Astrocyte of the cerebellum (primary cell): ENCODE measurements at places on chromosomes 4 and X.

- peak; percentile 26 for DNase-seq
Observed at GRCh38 chrX:112654871-112655270, 24.9 kb downstream of the LHFPL1 start.

DNA sequence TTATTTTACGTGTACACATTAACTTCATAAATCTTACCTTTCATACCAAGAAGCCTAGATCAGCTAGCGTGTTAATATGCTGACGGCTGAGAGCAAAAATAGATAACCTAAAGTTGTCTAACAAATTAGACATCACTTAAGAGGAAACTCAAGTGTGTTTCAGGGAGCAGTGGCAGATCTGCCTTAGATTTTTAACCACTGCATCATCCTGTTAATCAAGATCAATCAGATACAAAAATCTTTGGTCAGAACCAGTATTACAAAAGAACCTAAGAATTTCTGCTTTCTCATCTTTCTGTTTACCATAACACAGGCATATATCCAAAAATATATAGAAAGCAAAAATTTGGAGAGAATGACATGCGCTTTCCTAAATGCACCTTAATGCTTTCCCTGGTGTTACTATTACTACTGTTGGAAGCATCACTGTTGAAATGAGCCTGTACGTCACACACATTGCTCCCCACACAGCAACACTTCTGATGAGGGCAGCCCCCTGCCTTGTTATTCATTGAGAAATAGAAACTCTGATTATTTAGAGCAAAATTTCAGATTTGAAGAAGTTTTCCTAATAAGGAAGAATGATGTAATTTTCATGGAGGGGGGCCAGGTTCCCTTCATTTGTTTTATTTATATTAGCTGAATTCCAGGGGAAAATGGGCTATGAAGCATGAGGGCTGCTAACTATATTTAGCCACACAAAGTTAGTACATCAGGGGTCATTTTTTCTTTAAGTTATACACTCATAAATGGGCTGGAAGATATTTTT lies 152.3 kb downstream of the CBR4 start:
- peak; percentile 91 for DNase-seq

GRCh38 chrX:41828826-41829225 lies 94.5 kb downstream of the CASK start:
- DNase-seq = no peak

DNA sequence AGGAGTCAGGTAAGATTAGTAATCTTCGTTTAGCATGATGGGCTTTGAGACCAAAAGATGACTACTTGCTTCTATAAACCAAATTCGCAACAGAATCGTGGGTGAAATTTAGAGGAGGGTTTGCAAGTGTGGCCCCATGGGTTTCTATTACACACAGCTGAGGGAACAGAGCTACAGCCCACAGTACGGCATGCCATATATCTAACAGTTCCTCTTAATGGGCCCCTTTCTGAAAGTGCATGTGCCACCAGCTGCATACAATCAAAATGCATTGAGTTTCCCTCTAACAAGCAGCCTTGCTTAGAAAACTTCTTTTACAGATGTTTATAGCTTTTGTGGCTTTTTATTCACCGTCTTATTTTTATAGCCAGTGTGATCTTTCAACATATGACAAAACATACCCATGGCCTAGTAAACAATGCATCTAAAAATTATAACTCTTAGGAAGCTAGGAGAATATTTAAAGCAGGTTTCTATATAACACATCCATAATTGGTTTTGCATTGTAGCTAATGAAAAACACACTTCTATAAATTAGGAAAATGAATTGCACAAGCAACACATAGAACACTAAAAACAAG lies 202.1 kb downstream of the PRDM5 start:
- DNase-seq = no peak

GRCh38 chr4:93828332-93828994 lies at the start of gene ATOH1:
Gene ATOH1 (plus strand): TSS chr4:93828753. CDS start chr4:93828927, 174 bp downstream.
- peak; percentile 1 for DNase-seq

DNA sequence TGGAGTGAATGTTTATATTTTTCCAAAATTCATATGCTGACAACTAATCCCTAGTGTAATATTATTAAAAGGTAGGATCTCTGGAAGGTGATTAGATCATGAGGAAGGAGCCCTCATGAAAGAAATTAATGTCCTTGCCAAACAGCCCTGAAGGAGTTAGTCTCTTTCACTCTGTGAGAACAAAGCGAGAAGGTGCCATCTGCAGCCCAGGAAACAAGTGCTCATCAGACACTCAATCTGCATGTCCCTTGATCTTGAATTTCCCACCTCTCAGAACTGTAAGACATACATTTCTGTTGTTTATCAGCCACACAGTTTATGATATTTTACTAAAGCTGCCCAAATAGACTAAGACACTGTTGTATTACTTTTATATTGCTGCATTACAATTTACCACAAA lies 1283.4 kb downstream of the PCDH7 start:
- no peak for DNase-seq

DNA sequence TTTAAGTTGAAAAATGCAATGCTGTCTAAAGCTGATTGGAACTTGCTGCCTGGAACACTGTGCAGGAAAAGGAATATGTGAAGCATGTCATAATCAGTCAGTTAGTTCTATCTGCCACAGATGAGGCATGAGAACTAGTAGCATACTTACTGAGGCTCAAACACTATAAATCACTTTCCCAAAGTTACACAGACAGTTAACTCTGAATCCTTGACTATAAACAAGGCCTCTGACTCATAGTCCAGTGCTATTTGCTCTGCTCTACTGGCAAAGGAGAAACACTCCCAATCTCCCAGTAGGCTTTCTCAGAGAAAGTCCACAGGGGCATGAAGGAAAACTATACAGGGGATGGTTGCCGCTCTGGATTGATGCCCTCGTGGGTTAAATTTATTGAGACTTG lies 2078.4 kb upstream of the TENM3 start:
- peak; percentile 12 for DNase-seq

GRCh38 chr4:124192544-124192943 lies 520.0 kb downstream of the ANKRD50 start:
- DNase-seq = no peak

DNA sequence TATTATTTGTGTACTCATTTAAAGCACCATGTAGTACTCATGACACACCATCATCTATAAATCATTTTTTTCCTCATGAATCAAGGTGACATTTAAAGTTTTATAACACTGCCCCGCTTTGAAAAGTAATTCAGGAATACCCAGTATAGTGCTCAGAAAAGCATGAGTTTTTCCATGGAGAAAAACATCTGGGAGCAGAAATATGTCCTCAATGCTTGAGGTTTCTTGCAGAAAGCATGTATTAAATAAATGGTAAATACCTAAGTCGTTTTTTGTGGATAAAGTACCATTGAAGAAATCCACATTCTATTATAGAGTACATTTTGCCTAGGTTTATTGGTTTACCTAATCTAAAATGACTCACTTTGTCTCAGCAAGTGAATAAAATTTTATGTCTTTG lies 66.2 kb downstream of the UBA6 start:
- DNase-seq = no peak

- DNase-seq = no peak
Observed at GRCh38 chr4:65311120-65311519, 359.2 kb downstream of the EPHA5 start.

DNA sequence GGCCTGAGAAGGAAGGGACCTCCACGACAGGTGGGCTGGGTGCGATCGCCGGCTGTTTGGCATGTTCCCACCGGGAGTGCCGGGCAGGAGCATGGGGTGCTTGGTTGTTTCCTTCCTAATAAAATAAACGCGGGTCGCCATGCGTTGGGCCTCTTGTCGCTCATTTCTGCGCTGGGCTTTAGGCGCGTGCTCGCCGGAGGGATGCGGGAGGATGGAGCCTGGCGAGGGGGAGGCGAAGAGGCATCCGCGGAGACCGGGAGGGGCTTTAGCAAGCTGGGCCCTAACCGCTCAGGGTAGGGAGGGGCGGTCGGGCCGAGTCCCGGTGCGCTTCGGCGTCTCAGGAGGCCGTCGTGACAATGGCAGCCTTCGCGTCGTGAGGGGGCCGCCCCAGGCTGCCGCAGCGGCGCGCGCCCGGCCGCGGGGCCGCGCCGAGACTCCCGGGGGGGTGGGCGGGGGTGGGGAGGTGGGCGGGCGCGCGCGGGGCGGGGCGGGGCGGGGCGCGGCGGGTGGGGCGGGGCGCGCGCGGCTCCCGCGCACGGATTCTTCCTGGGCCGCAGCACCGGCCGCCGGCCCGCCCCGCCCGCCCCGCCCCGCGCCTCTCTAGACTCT lies 476 bp upstream of the GDI1 start:
- DNase-seq = no peak

- no peak for DNase-seq
Observed at GRCh38 chrX:2172359-2172758, 328.4 kb downstream of the DHRSX start.

GRCh38 chr4:169208516-169208915 lies 62.2 kb downstream of the SH3RF1 start:
- no peak for DNase-seq

DNA sequence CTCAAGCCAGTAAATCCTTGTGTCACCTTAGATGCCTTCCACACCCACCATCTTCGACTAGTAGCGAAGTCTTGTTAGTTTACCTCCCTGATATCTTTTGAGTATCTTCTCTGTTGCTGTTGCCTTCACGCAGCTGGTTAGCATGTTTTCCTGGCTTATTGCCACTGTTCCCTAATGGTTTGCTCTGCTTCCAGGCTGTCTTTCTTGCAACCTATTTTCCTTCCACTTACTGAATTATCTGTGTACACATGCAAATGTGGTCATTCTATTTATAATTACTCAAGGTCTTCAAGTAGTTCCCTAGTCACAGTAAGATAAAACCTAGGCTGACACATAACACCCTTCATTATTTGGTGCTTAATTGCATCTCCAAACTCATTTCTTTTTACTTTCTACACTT lies 89.5 kb downstream of the UGT8 start:
- no peak for DNase-seq

DNA sequence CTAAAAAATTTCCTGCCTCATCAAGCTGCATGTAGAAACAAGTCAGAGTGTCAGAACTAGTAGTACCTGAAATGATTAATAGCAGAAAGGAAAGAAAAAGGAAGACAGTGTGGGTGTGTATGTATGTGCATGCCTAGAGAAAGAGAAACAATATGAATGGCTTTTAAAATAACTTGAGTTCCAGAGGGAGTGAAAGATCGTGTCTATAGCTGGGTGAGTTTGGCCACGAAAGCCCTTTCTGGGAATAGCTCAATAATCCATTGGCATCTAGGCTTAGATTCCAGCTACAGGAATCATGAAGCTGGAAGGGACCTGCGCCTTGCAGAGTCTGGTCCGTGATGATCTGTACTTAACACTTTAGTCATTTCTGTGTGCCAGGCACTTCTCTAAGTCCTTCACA lies 195.6 kb downstream of the RAPGEF2 start:
- no peak for DNase-seq

GRCh38 chr4:24604558-24605214 lies 20.3 kb upstream of the DHX15 start:
- no peak for DNase-seq

GRCh38 chr4:40998675-40999358 lies 215.5 kb downstream of the APBB2 start:
- DNase-seq = no peak

GRCh38 chr4:119068529-119068962 lies 67.1 kb upstream of the MYOZ2 start:
- DNase-seq = no peak
